G401 (cell line): ENCODE measurements at places on chromosomes 4 and X.

GRCh38 chr4:521636-522330 lies 22.8 kb downstream of the PIGG start:
- no peak for DNase-seq

DNA sequence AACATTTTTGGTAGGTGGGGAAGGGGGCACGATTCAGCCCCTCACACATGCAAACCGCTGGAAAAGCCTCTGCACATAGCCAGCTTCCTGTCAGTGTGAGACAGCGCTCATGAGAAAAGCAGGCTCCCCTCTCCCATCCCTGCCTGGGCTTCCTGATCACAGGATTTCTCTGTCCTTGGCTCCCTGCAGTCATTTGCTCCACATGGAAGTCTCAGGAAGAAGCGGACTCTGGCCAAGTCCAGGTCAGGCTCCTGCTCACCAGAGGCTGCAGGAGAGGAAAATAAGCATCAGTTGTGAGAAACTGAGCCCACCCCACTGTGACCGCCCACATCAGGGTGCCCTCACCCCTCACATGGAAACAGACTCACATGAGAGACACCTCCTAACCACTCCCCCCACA lies 664.3 kb upstream of the TENM3 start:
- DNase-seq: peak; percentile 65

- no peak for DNase-seq
Observed at GRCh38 chr4:158347556-158347955, 137.3 kb downstream of the TMEM144 start.

GRCh38 chr4:2914256-2915126 lies 48.7 kb downstream of the NOP14 start:
- DNase-seq: no peak

DNA sequence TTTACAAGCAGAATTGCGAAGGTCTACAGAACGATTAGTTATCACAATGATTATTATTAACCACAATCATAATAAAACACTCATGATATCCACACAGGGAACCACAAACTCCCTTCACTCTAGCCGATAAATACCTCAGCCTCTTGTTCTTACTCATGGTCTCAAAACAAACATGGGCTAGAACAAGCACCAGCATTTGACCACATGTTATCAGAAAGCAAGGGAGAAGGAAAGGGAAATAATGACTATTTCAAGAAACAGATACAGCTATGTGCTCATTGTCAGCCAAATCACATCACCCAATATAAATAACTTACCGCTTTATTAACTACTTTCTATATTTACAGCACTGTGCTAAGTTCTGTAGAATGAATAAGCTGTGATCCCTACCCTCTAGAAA lies 663.2 kb upstream of the HTR2C start:
- no peak for DNase-seq

DNA sequence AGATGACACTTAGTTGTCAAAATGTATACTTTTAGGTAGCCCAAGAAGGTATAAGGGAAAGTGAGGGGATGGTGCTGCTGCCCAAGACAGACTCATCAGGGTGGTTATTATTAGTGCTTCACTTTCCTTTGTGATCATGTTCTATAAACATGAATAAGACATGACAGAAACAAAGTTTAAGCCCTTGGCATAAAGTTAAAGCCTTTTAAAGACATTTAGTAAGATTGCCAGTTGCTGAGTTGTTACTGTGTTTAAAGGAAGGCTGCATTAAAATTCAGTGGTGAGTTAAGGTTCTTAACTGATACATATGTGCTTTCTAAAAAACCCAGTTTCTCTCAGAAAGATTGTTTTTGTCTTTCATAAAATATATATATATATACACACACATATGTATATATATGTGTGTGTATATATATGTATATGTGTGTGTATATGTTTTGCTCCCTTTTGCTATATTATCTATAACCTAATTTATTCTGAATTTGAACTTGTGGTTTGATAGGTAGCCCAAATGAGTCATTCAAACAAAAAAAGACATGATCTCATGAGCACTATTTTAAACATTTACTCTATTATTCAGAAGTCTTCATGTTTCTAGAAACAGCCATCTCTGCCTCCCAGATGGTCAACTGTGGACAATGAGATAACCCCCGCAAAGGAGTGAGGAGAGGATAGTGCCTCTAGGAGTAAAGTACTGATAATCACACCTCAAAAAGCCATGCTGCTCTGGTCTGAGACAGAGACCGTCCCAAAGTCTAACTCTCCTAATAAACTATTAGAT lies 98.1 kb upstream of the OTUD4 start:
- DNase-seq: no peak

DNA sequence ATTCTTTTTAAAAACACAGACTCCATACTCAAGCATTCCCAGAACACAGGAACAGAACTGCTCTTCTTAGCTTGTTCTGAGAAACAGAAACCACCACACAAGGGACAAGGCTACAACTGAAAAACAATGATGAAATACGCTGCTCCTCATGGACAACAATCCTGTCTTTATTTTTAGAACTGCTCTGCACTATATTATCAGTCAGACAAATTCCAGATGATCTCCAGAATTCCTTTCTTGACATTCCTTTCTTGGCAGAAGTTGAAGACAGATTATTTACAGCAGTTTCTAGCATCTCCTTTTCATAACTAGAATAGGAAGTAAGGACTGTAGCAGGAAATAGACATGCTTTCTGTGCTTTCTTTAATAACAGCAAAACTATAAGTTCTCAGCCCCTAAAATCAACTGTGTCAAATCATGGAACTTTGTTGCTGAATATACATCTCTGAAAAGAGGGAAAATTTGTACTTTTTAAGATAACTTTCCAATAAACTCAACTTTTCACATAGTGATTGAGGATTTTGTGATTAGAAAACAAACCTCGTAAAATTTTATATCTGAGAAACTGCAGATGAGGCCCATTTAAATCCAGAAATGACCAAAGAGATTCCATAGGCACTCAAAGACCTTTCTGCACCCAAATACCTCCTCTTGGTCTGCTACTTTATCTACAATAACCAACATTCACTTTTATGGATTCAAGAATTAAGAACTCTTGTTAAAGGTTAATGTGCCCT lies 35.9 kb downstream of the ANTXR2 start:
- DNase-seq: no peak

DNA sequence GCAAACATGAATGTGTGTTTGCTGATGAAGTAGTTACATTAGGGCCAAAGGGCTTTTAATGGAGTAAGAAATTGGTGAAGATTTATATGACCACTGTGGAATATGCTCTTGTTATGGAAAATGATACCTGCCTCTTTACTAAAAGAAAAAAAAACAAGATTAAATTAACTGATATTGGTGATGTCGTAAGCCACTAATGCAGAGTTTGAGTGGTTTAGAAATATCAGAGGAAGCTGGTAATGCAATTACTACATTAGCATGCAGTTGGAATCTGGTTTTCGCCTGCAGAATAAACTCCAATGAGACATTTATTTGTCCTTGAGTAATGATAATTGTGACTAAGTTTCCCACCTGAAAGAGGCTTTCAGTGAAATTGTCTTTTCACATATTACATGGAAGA lies 597.9 kb downstream of the GALNTL6 start:
- DNase-seq: no peak

GRCh38 chrX:115058276-115058675 lies 40.9 kb upstream of the IL13RA2 start:
- no peak for DNase-seq

DNA sequence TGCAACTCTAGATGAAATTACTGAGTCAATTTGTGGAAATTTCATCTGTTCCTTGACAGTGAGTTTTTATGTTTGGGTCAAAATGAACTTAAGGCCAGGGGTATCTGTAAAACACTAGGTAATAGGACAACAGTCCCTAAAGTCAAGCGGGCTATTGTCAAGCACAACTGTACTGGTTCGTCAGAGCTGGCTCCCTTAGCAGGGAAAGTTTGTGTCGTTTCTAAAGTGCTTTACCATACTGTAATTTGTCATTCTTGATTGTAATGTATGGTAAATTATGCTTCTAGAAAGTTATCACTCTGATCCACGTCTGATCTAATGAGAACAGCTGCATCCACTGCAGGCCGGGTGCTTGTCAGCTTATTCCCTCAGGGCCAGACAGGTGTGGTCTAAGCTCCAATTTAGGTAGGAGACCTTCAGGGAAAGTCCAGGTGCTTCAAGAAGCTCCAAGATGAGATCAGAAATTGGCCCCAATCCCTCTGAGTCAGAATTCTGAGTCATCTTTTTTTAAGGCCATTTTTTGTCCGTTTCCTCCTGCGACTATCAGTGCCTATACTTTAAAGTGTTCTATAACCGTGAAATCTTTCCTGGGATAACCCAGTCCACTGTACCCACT lies 92.2 kb downstream of the PALLD start:
- no peak for DNase-seq

- DNase-seq: no peak
Observed at GRCh38 chrX:41785685-41786084, 61.7 kb downstream of the GPR82 start.

DNA sequence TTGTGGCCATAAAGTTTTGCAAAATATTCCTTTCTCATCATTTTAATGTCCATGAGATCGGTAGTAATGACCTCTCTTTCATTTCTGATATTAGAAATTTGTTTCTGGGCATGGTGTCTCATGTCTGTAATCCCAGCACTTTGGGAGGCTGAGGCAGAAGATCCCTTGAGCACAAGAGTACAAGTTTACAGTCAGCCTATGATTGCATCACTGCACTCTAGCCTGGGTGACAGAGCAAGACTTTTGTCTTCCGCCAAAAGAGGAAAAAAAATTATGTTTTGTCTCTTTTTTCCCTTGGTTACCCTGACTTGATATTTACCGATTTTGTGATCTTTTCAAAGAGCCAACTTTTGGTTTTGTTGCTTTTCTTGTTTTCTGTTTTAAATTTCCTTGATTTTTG lies 10.8 kb upstream of the NKAP start:
- no peak for DNase-seq

DNA sequence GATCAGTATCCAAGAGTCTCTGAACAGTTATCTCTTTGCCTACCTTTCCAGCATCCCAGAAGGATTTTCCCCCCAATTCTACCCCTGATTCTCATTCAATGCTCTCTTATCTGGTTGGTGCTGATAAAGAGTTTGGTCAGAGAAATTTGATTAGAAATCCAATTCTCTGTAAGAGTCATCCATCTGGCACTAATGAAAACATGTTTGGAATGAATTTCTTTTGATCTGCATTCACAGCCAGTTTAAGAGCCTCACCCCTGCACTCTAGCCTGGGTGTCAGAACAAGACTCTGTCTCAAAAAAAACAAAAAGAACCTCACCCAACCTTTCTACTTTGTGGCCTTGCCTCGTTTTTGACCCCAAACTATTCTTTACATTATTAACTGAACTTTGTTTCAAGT lies 122.1 kb downstream of the MANBA start:
- no peak for DNase-seq

- no peak for DNase-seq
Observed at GRCh38 chrX:87338510-87338909, 179.1 kb upstream of the KLHL4 start.

- no peak for DNase-seq
Observed at GRCh38 chr4:133145758-133146573, 3.1 kb upstream of the PCDH10 start.

DNA sequence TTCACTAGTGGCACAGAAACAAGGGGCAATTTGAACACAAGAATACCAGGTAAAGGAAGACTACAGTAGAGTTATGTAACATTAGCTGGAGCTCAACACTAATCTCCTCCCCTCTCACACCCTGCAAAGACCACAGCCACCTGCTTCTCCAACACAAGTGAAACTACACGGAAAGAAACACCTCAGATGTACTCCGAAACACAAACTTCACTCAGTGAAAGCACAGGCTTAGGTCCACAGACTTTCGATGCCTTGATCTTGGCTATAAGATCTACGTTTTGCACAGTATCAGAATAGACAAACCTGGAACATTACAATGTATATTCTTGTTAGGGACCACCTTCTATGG lies 7.6 kb downstream of the ACSL1 start:
- no peak for DNase-seq

GRCh38 chr4:173415092-173415491 lies 16.2 kb upstream of the SCRG1 start:
- no peak for DNase-seq

GRCh38 chrX:124925681-124926080 lies 394.0 kb upstream of the TEX13C start:
- no peak for DNase-seq

DNA sequence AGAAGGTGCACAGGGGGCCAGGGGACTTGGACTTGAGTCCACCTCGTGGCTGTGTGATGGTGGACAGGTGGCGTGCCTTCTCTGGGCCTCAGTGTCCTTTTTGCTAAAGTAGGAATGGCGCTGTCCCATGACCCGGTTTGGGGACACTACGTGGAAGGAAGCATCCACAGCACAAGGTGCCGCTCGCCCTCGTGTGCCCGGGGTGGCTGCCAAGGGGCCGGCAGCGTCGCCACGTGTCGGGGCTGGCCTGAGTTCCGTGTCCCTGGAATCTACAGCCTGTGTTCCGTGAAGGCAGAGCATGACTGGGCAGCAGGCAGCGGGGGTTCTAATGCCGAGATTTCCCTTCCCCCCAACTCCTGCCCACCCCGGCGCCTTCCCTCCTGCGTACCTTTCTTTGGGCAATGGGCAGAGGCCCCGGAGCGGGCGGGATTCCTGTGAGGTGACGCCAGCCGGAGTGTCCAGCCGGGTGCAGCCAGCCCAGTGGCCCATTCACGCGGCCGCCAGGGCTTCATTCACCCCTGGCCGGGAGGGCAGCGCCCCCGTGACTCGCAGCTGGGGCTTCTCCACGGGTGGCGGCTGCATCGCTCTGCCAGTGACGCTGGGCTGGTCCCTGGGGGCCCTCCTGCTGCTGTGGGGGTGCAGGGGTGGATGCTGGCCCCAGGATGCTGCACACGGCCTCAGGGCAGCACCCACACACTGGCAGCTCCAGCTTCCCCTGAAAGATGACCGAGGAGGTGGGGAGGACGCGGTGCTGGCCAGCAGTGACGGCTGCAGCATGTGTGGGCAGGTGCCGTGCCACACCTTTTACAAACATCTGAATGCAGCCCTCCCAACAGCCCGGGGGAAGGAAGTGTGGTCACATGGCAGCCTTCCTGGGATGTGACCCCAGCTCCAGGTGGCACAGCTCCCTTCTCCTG lies 21.2 kb downstream of the DOK7 start:
- DNase-seq: peak; percentile 67

DNA sequence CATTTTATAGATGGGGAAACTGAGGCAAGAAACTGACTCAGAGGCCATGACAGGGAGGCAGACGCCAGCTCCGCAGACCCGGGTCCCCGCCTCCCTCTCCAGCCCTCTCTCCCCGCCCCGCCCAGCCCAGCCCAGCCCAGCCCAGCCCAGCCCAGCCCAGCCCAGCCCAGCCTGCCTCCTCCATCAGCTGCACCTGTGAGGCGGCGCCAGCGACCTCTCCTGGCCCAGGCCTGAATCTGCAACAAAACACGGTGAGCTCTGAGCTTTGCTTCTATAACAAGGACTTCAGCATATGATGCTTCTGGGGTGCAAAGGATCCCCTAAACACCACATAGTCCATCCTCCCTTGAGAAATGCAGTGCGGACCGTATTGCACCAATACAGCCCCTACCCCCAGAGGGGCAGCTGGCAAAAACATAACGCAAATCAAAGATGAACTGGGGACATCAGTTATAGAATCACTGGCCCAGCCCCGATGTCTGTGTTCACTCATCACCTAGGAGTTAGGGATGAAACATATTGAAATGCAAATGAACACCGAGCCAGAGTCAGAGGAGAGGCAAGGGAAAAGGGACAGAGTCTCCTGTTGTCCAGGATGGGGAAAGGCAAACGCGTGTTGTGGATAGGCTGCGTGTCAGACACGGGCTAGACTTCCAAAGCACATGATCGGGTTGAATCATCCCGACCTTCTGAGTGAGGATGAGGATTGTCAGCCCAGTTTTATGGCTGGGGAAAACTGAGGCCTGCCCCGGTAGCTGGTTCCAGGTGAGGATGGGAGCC lies 216.1 kb upstream of the PSAPL1 start:
- DNase-seq: no peak
